ENCODE measurements at places on chromosomes 3 and 15.

DNA sequence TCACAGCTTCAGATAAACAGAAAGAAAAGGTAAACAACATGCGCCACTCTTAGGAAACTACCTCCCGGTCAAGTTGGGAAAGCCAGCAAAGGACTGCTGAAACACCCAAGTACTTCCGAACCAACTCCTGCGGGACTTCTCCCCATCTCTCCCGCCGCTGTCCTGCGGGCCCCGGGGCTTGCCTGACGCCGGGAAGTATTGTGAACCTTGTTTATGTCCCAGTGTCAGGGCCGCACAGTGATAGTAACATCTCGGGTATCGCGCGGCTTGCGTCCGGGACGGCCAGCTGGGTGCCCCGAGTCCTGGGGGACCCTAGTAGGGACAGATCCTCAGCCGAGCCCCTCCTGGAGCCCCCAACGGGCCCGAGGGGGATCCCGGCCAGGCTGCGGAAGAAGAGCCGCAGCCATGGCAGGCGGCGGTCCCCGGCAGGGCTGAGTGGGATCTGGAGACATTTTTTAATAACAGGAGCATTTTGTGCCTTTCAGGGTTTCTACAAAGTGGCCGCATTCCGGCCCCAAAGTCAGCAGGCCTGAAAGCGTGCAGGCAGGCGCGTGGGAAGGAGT is 756 bp downstream of the CLPX start:
- peak; percentile 43 for DNase-seq

DNA sequence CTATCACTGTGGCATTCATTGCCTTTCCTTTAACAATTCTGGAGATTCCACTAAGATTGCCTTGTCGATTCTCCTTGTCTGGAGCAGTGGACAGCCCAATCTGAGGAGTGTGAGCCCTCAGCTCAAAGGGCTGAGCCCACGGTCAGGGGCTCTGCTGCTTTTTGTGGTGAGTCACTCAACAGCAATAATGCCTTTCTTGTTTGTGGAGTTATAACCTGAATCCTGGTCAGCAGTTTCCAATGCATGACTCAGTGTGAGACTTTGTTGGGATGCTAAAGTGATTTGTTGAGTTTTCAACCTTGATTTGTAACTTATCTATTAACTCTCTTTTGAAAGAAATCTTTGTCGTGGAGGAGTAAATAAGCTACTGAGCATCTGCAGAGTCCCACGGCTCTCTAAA is 183.5 kb downstream of the TJP1 start:
- no peak for DNase-seq

- no peak for DNase-seq
Observed at GRCh38 chr3:23490459-23490858, 287.3 kb downstream of the UBE2E2 start.

GRCh38 chr3:5115506-5116162 is 6.5 kb upstream of the ARL8B start:
- DNase-seq, result no peak

GRCh38 chr15:40737048-40737447 is 18.0 kb downstream of the RMDN3 start:
- DNase-seq, result no peak

DNA sequence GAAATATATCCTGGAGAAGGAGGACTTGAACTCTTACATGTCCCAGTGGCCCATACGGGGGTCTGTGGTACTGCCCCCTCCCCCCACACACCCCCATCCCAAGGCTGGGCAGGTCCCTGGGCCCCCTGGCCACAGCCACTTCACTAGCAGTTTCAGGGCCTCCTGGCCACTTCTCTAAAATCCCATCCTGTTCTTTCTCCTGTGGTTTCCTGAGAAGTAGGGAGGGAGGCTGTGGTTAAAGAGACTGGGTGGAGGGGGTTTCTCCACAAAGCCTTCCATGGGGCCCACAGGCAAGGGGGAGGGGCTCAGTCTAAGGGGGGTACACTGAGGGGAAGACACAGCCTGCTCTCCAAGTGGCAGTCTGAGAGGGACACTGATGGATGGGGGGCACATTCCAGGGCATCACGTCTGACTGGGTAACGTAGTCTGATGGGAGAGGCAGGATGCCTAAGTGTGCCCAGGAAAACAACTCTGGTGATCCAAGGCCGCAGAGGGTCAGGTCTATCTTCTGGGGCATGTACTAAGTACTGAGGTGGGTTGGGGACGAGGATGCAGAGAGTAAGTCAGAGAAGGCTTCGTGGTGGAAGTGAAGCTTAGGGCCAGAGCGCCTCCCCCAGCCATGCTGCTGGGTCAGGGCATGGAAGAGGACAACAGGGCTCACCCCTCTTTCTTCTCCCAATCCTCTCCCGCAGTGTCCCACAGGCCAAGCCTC is 48.0 kb upstream of the C15orf39 start:
- DNase-seq, result no peak

DNA sequence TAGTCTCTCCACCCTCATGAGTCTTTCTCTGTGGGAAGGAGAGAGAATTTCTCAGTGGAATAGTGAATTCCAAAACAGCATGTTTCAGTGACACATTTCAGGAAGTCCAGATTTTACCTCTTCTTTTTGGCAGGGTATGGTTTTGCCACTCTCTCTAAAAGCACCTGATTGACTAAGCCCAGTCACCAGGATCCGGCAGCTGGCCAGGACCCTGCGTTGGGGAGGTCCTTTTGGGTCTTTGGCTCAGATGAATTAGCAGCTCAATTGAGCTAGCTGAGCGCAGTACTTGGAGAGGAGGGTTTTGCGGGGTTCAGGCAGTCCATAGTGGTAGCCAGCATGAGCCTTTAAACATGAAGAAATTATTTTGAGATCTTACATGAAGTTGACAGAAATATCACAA is 548.2 kb downstream of the PDCD6IP start:
- no peak for DNase-seq

DNA sequence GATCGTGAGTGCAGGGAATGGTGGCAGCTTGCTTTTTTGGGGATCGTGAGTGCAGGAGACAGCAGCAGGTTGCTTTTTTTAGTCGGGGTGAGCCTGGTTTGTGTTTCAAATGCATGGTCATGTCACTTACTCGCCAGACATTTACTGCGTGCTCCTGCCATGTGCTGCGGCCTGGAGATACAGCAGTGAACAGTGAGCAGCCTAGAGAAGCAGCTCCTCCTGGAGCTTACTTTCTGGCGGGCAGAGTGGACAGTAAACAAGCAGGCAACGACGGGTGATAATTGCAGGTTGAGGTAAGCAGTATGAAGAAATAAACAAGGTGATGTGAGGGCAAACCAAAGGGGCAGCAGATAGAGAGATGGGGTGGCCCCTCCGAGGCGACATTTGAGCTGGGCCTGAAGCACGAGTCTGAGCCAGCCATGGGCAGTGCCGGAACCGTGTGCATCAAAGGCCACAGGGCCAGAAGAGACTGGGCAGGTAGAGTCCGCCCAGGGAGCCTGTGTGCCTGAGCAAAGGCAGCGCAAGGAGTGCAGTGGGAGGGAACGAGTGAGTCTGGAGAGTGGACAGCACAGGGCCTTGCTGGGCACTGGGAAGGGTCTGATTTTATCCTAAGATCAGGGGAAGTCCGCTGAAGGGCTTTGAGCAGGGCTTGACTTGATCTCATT is 57.3 kb upstream of the RASA2 start:
- no peak for DNase-seq

GRCh38 chr3:134369231-134369741 is 5.0 kb downstream of the AMOTL2 start:
- DNase-seq, result no peak

- no peak for DNase-seq
Observed at GRCh38 chr3:186869253-186870100, 27.0 kb downstream of the ADIPOQ start.

DNA sequence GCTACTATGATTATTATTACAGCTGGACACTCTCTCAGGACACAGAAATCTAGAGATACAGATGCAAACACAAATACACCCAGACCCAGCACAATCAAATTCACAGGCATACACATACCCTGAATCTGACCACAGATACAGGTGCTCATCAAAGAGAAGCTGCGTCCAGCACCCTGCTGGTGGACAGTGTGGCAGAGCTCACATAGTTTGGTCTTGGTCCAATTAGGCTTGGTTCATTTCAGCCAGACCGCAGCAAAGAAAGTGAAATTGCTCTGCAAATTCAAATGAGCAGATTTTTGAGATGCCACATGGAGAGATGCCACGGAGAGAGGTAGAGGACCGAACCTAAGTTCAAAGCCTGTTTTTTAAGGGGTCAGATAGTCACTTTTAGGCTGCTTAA is 55.6 kb downstream of the ANAPC13 start:
- DNase-seq, result no peak

- no peak for DNase-seq
Observed at GRCh38 chr3:4720316-4721075, 227.3 kb downstream of the ITPR1 start.

- no peak for DNase-seq
Observed at GRCh38 chr3:119558626-119559317, 642 bp downstream of the CD80 start.

DNA sequence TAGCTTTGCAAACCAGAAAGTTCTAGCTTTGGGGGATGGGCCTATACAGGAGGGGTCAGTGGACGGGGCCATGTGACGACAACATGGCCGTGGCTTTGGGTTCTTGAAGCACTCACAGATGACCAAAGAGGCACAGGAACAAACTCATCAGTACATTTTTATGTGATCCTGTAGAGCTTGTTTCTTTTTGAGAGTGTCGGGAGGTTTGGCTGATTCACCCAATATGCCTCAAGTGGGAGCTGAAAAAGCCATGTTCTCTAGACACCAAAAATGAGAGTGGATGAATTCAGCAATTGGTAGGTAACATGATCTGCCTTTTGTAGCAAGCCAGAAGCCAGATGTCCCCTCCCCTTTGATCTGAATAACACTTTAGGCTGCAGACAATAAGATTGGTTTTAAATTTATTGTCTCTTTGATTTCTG is 30.1 kb downstream of the GREM1 start:
- no peak for DNase-seq

- no peak for DNase-seq
Observed at GRCh38 chr3:15052335-15053242, 12.5 kb downstream of the MRPS25 start.

- no peak for DNase-seq
Observed at GRCh38 chr3:126618021-126618420, 36.9 kb downstream of the TXNRD3 start.

DNA sequence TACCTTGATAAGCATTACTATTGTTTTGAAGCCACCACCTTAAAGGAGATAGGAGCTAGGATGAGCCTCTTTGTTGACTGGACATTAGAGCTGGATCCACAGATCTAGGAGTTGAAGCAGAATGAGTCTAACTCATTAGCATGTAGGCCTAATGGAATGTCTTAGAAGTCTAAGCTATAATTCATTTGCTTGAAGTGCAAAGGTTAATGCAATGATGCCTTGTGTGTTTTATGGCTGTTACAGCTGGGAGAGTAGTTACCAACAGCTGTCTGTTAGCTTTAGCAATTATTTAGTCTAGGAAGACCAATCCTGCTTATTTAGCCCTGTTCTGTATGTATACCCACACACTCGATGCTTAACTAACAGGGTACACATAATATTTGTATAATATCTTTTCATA is 419.3 kb downstream of the TUSC7 start:
- no peak for DNase-seq

DNA sequence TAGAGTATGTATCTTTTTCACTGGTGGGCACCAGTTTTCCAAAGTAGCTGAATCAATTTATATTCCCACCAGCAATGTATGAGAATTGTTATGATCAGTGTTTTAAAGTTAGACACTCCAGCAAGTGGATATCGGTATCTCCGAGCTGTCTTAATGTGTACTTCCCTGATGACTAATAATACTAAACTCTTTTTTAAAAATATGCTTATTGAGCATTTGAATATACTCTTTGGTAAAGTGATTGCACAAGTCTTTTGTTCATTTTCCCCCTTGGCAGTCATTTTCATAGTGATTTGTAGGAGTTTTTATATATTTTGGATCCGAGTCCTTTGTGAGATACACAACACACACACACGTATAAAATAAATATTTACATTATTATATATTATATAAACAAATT is 12.5 kb upstream of the FEM1B start:
- no peak for DNase-seq

DNA sequence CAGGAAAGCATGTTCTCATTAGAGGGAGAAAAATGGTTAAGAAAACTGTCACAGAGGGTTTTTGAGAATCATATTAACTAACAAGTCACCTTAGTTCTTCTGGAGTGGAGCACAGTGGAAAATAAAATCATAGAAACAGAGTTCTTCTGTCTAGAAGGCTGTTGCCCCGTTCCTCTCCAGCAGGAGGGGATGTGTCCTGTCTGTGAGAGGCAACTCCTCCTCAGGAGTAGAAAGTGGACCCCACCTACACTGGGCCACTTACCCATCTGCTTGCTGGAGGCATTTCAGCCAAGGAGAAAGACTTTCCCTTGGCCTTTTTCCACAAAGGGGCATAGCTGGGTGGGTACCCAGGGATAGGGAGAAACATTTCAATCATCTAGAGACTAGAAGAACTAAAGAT is 106.6 kb downstream of the SSR3 start:
- DNase-seq, result peak; percentile 11

Data from stimulated activated CD4-positive, alpha-beta T cell treated with anti-CD3 and anti-CD28 coated beads, Interleukin-2, amount 100 ng/mL, for 24 hours (primary cell).